ENCODE measurements at places on chromosomes 5 and 9.

DNA sequence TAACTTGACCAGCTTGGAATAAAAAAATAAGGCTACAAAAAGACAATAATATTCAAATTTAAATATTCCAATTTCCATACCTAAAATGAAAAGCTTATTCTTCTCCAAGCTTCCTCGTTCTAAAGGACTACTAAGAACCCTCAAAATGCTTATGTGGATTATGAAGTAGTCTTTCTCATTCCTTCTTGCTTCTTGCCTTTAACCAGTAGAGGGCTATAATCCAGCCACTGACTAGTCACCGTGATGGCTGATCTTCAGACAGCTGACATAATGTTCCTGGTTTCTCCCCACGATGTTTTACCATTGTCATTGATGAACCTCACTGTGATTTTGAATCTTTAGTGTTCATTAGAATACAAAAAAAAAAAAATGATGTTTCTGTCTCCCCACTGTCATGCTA lies 515.3 kb downstream of the TLE1 start:
- DNase-seq: no peak

GRCh38 chr9:112145886-112146285 lies 29.2 kb downstream of the SUSD1 start:
- peak; percentile 75 for DNase-seq

DNA sequence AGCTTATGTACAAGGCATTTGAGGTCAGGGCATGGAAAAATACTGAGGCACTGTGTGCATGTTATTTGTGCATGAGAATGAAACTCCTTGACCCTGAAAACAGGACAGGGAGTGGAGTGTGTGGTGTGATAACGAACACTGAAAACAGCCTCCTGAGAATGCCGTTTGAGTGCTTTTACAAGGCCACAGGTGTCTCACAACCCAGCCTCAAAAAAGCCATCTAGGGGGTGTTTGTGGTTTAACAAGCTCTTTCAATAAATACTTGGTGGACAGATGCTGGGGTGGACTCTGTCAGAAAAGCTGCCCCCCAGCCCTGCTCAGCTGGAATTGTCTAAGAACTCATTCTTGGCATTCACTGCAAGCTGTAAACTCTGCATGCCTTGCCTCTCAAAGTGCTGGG lies 94.0 kb upstream of the SLC25A48 start:
- DNase-seq: no peak

- peak; percentile 69 for DNase-seq
Measured at GRCh38 chr5:151895660-151896030, 29.0 kb downstream of the GLRA1 start.

DNA sequence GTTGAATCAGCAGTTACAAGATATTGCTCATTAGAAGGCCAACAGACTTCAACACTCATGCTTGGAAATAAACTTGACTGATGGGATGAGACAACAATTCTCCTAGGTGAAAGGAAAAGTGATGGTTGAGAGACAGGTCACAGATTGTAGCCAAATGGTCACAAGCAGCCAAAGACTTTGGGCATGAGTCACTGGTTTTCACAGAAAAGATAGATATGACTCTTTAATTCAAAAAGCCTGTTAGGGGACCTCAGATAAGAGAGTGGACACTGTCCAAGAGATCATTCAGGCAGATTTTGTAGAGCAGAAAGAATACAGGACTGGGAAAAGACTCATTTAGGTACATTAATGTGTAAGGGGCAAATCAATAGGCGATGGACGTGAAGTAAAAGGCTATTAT lies 982.5 kb downstream of the MAT2B start:
- no peak for DNase-seq

- DNase-seq: peak; percentile 82
Measured at GRCh38 chr5:115770466-115770865, 46.0 kb downstream of the CDO1 start.
